ENCODE measurements at places on chromosomes 4 and X.
A peak's percentile ranks its signal among the peaks of the same experiment; 100 is the strongest.

- no peak for DNase-seq
- H3K27me3 ChIP-seq = no peaks in the 10 kb centered on the region
- no peak overlapping the region for H3K27ac ChIP-seq
- no peaks in the 10 kb centered on the region for H3K36me3 ChIP-seq
Observed at GRCh38 chr4:25857403-25857802, 5.4 kb downstream of the SEL1L3 start.

DNA sequence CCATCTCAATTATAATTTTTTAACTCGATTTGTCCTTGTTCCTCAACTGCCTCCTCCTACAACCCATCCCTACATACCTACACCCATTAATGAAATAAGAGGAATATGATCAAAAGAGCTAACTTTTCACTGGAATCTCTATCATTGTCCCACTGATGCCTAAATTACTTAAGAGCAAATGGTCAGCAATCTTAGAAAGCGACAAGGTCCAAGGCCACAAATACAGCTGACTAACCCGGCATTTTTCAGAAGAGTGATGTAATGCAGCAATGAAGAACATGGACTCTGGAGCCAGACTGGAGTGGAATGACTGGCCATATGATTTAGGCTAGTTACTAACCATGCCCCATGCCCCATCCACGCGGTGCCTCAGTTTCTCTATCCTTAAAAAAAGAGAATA is 56.2 kb downstream of the PPA2 start:
- DNase-seq = no peak
- H3K27me3 ChIP-seq = no peaks in the 10 kb centered on the region

DNA sequence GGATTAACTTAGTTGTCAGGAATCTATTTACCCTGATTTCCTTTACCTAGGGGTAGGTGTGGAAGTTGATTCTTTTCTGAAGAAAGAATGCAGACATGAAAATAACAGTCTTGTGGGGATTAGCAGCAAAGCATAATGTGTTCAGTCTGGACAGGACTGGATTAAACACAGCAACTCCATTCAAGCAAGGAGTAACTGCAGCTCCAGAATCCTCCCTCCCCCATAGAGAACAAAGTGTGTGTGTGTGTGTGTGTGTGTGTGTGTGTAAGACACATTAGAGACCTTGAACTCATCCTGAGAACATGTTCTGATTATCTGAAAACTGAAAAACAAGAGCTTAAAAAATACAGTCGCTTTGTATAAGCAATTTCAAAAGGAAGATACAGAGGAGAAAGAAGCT is 9.3 kb downstream of the C4orf54 start:
- H3K4me1 ChIP-seq = no peaks in the 10 kb centered on the region
- H3K4me3 ChIP-seq = no peak overlapping the region
- no peak for DNase-seq
- no peak overlapping the region for H3K27ac ChIP-seq

DNA sequence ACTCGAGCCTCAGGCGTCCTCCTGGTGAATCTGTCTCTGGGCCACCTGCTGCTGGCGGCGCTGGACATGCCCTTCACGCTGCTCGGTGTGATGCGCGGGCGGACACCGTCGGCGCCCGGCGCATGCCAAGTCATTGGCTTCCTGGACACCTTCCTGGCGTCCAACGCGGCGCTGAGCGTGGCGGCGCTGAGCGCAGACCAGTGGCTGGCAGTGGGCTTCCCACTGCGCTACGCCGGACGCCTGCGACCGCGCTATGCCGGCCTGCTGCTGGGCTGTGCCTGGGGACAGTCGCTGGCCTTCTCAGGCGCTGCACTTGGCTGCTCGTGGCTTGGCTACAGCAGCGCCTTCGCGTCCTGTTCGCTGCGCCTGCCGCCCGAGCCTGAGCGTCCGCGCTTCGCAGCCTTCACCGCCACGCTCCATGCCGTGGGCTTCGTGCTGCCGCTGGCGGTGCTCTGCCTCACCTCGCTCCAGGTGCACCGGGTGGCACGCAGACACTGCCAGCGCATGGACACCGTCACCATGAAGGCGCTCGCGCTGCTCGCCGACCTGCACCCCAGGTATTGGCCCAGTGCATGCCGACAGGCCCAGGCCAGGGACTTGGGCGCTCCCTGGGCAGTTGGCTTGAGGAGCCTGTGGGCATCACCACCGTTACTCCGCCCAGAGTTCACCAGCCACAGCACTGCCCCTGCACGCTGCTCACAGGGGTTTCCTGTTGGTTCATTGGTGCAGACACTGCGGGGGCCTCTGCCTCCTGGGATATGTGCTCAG is 1.1 kb downstream of the GPR78 start:
- H3K4me1 ChIP-seq = no peaks in the 10 kb centered on the region
- H3K27me3 ChIP-seq = peaks cover 16% of the 10 kb centered on the region
- DNase-seq = no peak
- H3K27ac ChIP-seq = no peak overlapping the region
- no peak overlapping the region for H3K4me3 ChIP-seq

- H3K36me3 ChIP-seq = no peaks in the 10 kb centered on the region
- no peak overlapping the region for H3K27ac ChIP-seq
- no peak for DNase-seq
- H3K27me3 ChIP-seq = no peaks in the 10 kb centered on the region
- H3K4me1 ChIP-seq = no peaks in the 10 kb centered on the region
Observed at GRCh38 chr4:146310319-146311021, 96.1 kb downstream of the REELD1 start.

GRCh38 chr4:41796545-41797210 is 48.2 kb upstream of the PHOX2B start:
- DNase-seq = no peak
- no peak overlapping the region for H3K27ac ChIP-seq
- H3K4me3 ChIP-seq = no peak overlapping the region
- no peaks in the 10 kb centered on the region for H3K4me1 ChIP-seq

GRCh38 chr4:163703251-163703650 is 208.8 kb downstream of the TMA16 start:
- H3K4me3 ChIP-seq = no peak overlapping the region
- no peaks in the 10 kb centered on the region for H3K27me3 ChIP-seq
- no peak overlapping the region for H3K27ac ChIP-seq

GRCh38 chr4:76772498-76773106 is 125.3 kb downstream of the SOWAHB start:
- no peak overlapping the region for H3K27ac ChIP-seq
- no peaks in the 10 kb centered on the region for H3K27me3 ChIP-seq
- H3K4me3 ChIP-seq = no peak overlapping the region
- no peaks in the 10 kb centered on the region for H3K4me1 ChIP-seq
- peak; percentile 44 for DNase-seq

DNA sequence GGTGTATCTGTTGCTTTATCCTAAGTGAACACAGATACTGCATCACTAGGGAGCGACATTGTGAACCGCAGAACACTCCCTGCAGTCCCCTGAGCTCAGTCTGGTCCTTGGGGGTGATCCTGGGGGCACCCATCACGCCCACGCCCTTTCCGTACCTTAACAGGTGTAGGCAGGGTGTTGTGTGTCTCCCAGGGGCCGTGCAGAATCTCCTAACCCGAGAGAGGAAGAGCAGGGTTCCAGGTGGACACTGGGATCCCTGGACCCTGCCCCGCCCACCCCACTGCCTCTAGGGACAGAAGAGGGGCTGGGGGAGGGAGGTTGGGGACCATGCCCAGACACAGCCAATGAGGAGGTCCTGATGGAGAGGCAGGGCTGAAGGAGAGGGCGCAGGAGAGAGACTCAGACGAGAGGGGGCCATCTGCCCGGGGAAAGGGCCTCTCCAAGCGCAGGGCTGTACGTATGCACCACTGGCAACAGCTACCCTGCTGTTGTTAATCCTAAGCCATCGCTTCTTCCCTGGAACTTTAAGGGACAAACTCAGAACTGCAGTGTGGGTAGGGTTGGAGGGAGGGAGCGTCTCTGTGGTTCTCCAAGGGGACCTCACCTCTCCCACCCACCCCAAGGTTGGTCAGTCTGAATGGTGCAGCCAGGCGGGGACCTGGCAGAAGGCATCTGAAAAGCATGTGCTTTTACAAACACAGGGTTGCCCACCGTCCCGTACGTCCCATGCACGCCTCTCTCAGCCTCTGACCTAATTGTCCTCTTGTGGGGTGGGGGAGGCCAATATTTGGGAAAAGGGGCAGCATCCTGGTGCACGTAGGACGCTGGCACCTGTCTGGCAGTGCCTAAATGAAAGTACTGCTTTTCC is 2.5 kb downstream of the P2RY8 start:
- peak; percentile 42 for DNase-seq
- H3K27ac ChIP-seq = peak overlapping the region; percentile 40
- H3K27me3 ChIP-seq = no peaks in the 10 kb centered on the region
- peaks cover 8% of the 10 kb centered on the region for H3K4me1 ChIP-seq

DNA sequence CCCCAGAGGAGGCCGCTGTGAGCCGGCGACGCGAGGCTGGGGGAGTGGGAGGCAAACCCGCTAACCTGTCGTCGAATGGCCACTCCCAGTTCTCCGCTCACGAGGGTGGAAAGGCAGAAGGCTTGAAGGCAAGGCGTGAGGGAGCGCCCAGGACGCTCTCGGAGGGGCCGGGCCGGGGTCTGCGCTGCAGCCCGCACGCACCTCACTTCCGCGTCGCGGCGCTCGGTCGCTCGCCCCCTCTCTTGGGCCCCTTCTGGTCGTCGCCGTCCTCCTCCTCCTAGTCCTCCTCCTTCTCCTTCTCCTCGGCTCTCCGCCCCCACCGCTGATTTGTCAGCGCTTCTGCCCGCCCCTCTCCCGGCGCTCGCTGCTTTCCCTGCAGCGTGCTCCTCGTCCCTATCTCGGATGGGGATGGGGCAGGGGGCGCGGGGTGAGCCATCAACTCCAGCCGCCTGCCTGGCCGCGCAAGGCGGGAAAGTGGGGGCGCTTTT is at the start of gene SNCA:
TSS of gene SNCA (minus strand) at position 265 of the 488 bp plus-strand sequence. CDS start 1,494 bp downstream, outside the sequence.
- DNase-seq = peak; percentile 79
- peak within 1 kb of the TSS; percentile 93 for H3K4me3 ChIP-seq
- no peaks in the 10 kb centered on the region for H3K27me3 ChIP-seq
- H3K36me3 ChIP-seq = peaks cover 5% of the 10 kb centered on the region
- peak within 1 kb of the TSS; percentile 51 for H3K27ac ChIP-seq
- peaks cover 31% of the 10 kb centered on the region for H3K4me1 ChIP-seq

- H3K27ac ChIP-seq = no peak overlapping the region
- H3K4me1 ChIP-seq = no peaks in the 10 kb centered on the region
- no peaks in the 10 kb centered on the region for H3K36me3 ChIP-seq
- no peak for DNase-seq
- peaks cover 24% of the 10 kb centered on the region for H3K27me3 ChIP-seq
Observed at GRCh38 chrX:30301963-30302362, 7.2 kb downstream of the NR0B1 start.

DNA sequence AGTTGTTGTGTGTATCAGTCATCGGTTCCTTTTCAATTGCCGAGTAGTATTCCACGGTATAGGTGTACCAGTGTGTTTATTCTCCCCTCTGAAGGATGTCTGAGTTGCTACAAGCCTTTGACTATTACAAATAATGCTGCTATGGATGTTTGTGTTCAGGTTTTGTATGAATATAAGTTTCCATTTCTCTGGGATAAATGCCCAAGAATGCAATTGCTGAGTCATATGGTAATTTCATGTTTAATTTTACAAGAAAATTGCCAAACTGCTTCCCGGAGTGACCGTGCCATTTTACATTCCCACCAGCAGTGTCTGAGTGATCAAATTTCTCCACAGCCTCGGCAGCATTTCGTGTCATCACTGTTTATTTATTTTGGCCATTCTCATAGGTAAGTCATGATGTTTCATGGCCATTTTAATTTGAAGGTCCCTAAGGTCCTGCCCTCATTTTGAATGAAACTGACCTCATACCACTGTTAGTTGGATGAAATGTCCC is 73.9 kb downstream of the IRF2 start:
- H3K36me3 ChIP-seq = peaks cover 22% of the 10 kb centered on the region
- H3K27ac ChIP-seq = no peak overlapping the region
- no peak overlapping the region for H3K4me3 ChIP-seq
- no peaks in the 10 kb centered on the region for H3K4me1 ChIP-seq
- DNase-seq = no peak

DNA sequence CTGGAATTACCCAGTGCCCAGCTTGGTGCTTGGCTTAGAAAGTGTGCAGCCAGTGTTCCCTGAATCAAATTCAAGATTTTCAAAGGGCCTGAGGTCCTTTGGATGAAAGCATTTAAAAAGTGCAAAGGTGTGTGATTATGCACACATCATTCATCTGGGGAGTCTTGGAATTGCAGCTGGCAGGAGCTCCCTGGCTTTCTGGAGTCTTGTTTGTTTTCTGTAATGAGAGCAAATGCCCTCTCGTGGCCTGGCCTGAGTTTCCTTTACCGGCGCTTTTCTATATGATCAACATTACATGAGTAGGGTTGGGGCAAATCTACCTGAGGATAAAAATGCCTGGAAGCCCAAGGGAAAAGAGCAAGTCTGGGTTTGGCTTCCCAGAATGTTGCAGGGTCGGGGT is 24.6 kb upstream of the SORCS2 start:
- H3K4me1 ChIP-seq = no peaks in the 10 kb centered on the region
- no peaks in the 10 kb centered on the region for H3K36me3 ChIP-seq
- no peak overlapping the region for H3K4me3 ChIP-seq
- peaks cover 14% of the 10 kb centered on the region for H3K27me3 ChIP-seq
- no peak overlapping the region for H3K27ac ChIP-seq

- H3K36me3 ChIP-seq = no peaks in the 10 kb centered on the region
- H3K4me3 ChIP-seq = no peak overlapping the region
- no peak overlapping the region for H3K27ac ChIP-seq
- no peak for DNase-seq
- H3K4me1 ChIP-seq = peaks cover 32% of the 10 kb centered on the region
- no peaks in the 10 kb centered on the region for H3K27me3 ChIP-seq
Observed at GRCh38 chr4:40579983-40580382, 49.7 kb downstream of the RBM47 start.

DNA sequence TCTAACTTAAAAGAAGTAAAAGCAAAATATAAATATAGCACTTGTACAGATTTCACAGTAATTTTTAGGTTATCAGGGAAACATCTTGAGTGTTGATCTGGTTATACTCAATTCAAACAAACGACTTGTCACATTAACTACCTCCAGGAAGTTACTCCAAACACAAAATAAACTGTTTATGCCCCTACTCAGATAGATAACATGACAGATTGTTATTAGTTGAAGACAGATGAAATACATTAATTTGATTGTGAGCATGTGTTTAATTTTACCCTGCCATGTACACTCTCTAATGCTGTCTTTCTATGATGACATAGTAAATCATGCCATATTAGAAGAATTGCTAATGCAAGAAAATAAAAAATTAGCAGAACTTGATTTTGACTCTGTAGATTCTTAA is 88.0 kb downstream of the RAB28 start:
- no peak for DNase-seq
- H3K27ac ChIP-seq = no peak overlapping the region
- H3K4me1 ChIP-seq = no peaks in the 10 kb centered on the region
- no peaks in the 10 kb centered on the region for H3K36me3 ChIP-seq
- no peaks in the 10 kb centered on the region for H3K27me3 ChIP-seq

Measured in common myeloid progenitor, CD34-positive (primary cell).